ENCODE measurements at places on chromosomes 16 and 17.

GRCh38 chr17:9669551-9670008 is 24.3 kb downstream of the USP43 start:
- DNase-seq, result peak; percentile 57

GRCh38 chr16:28059841-28060575 is 3.5 kb downstream of the GSG1L start:
- DNase-seq, result no peak

DNA sequence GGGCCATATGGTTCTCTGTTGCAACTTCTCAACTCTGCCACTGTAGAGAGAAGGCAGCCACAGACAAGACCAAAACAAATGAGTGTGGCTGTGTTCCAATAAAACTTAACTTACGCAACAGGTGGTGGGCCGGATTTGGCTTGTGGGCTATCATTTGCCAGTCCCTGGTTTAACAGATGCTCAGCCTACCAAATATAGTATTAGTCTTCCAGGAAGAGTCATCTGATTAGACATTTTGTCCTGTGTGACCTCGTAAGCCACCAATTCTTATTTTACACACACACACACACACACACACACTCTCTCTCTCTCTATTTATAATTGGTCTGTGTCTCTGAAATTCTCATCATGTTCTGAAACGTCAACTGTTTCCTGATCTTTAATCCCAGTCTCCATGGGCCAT is 245.9 kb downstream of the XYLT1 start:
- DNase-seq, result peak; percentile 69

DNA sequence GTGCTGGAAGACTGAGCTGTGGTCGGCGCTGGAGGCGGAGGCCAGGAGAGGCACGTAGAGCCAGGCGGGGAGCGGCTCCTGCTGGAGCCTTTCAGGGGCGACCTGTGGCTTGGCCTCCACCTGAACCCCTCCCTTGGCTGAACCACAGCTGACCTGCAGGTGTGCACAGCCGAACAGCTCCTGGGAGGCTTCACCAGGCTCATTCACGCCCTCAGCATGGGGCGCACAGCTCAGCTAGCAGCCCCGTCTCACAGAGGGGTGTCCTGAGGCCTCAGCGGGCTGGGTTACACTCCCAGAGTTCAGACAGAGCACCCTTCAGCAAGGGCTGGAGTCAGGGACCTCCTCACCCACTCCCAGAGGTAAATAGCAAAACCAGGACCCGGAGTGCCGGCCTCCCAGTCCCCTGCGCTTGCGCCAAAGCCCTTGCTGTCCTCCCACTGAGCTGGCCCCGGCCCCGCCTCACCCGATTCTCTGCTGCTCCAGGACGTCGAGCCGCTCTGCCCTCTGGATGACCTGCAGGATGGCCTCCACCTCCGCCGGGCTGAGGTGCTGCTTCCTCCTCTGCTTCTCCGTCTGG is 31.7 kb downstream of the RPH3AL start:
- DNase-seq, result no peak

- no peak for DNase-seq
These were observed 8.4 kb upstream of the EXOC7 start for GRCh38 chr17:76111956-76112355.

DNA sequence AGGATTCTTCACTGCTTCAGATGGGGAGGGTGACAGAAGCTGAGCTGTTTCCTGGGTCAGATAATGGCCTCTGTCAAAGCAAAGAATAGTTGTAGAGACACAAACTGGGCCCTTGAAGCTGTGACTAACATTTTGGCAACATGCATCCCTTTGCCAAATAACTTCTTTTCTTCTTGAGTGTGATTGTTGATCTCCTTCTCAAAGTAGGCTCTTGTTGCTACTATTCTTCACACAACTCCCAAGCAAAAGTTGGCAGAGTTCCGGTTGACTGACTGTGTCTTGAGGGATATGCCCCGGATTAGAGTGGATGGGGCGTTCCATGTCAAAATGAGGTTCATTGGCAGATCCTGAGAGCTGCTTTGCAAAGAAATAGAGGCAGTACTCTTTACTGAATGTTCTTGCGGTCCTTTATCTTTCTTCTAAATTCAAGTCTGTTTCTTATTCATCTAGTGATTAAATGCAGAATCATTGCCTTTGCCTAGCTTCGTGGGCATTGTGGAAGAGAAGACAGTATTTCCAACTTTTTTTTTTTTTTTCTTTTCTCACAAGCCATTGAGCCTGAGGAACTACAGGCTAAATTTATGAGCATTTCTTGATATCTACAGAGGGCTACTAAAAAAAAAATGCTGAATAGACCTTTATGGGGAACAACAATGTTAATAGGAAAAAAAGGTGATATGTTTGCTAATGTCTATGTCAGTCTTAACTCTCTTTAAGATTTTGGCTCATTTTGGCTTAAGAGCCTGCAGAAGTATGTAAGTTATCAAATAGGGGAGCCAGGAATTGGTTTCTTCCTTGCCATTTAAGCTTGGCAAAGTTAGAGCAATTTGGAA is 5.8 kb downstream of the WIPF2 start:
- DNase-seq, result no peak

GRCh38 chr16:7014756-7015155 is 317.9 kb upstream of the RBFOX1 start:
- DNase-seq, result no peak

- no peak for DNase-seq
These were observed 1.6 kb upstream of the DHRS11 start for GRCh38 chr17:36590082-36590481.

- DNase-seq, result no peak
These were observed 2.4 kb downstream of the PPL start for GRCh38 chr16:4934591-4934990.

- peak; percentile 78 for DNase-seq
These were observed 10.0 kb downstream of the ATP5PD start for GRCh38 chr17:75036643-75037268.

GRCh38 chr17:2710803-2711607 is 559 bp downstream of the CLUH start:
- no peak for DNase-seq

- DNase-seq, result no peak
These were observed 76.5 kb upstream of the TNRC6C start for GRCh38 chr17:77882040-77882439.

- DNase-seq, result no peak
These were observed 146.4 kb upstream of the CHMP6 start for GRCh38 chr17:80845069-80845862.

DNA sequence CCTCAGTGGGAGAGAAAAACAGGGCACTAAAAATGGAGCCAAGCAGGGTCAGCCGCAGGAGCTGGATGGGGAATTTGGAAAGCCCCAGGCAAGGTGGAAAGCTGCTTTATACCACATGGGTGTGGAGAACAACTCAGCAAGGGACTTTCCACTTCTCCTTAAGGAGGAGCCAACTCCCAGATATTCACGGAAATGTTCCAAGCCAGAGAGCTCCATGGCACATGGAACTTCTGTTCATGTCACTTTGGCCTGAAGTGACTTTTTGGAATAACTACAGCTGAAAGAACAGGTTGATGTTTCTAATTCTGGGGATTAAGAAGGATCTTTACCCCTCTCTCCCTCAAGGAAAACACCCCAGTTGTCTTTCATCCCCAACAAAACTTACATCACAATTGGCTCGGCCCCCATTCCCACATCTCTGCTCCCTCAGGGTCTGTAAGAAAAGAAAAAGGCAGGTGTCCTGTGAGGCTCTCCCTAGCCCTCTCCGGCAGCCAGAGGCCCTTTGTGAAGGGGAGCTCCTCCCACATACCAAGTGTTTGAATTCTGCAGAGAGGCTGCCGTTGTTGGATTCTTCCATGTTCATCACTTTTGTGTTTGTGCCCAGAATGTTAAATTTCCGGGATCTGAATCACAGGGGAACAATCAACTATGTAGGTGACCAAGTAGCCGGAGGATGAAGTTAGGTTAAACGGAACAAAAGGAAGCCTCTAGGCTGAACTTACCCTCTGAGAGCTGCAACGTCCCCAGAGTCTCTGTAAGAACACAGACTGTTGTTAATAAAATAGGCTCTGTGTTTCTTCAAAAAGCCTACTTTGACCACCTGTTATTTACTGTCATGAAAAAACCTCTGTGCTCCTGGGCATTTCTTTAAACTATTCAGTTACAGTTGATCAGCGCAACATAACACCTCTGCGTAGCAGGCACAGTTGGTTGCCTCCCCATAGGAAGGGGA is 41.0 kb downstream of the STAT5A start:
- DNase-seq, result peak; percentile 43

DNA sequence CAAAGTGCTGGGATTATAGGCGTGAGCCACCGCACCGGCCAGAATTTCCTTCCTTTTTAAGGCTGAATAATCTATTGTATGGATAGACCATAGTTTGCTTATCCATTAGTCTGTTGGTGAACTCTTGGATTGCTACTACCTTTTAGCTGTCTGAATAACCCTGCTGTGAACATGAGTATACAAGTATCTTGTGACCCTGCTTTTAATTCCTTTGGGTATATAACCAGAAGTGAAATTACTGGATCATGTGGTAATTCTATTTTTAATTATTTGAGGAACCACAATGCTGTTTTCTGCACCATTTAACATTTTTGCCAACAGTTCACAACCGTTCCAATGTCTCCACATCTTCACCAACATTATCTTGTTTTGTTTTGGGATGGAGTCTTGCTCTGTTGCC is 4.6 kb upstream of the OTOA start:
- DNase-seq, result no peak

- no peak for DNase-seq
These were observed 108.8 kb downstream of the IRX5 start for GRCh38 chr16:55039511-55039910.

DNA sequence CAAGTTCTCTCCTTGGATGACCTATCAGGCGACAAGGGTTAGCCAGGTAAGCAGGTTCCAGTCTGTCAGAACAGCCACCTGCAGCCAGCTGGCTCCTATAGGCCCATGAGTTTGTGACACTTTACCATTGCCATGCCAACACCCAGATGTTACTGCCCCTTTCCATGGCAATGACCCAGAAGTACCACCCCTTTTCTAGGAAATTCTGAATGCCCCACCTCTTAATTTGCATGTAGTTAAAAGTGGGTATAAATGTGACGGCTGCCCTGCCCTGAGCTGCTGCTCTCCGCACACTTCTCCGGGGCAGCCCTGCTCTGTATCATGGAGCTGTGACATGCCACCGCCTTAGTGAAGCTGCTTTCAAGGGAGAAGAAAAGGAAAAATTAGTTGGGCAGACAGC is 10.0 kb upstream of the SECTM1 start:
- no peak for DNase-seq

DNA sequence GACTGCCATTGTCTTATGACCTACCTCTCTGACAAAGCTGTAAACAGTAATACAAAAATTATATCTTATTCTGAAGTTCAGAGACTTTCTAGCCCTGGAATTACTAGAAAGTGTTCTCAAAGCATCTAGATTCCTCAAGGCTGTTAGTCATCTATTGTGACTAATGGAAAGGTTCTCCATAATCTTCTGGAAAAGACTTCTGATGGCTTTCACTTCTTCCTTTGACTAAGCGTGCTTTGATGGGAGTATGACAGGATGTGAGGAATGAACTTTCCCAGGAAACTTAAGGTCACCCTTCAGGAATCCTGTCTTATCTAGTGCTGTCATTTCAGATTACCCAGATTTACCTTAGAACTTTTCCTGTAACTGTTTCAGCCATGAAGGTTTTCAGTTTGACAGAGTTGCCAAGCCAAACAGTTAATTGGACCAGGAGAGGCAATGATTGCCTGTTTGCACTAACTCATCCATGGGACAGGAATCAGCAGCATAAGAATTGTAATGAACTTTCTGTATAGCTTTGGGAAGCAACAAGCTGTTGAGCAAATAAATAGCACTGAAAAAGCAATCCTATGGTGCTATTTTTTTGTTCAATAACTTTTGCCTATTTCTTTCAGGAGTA is 43.5 kb downstream of the AP2B1 start:
- DNase-seq, result no peak

DNA sequence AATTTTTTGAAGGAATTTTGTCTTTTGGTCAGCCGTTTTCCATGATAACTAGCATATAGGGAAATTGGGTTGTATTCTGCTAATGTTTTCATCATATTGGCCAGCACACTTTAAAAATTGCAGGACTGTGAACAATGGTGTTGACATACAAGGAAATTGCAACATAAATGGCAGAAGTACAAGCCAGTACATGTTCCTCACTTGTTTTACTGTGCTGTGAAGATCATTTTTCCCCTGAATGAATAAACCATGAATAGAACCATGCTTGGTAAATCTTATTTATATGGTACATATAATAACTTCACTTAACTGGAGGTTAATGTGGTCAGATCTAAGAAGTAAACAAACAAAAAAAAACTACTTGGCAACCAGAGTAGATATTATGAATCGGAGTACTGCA is 22.8 kb downstream of the OMG start:
- peak; percentile 46 for DNase-seq

- no peak for DNase-seq
These were observed 17.0 kb upstream of the NTN1 start for GRCh38 chr17:9004132-9004960.

DNA sequence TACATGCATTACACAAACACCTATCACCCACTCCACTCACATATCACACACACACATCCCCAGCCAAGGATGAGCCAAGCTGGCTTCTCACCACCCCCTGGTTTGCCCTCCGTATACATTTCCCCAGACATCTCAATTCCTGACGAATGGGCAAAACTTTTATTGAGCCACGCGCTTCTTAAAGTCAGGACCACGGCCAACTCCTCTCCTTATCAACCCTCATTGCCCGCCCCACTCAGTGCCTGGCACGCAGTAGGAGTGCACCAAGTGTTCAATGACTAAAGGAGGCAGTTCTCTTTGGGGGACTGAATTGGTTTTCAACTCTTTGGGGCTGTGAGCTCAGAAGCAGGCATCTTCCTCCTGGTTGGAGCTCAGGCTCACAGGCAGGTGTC is 22.5 kb upstream of the C16orf78 start:
- no peak for DNase-seq

DNA sequence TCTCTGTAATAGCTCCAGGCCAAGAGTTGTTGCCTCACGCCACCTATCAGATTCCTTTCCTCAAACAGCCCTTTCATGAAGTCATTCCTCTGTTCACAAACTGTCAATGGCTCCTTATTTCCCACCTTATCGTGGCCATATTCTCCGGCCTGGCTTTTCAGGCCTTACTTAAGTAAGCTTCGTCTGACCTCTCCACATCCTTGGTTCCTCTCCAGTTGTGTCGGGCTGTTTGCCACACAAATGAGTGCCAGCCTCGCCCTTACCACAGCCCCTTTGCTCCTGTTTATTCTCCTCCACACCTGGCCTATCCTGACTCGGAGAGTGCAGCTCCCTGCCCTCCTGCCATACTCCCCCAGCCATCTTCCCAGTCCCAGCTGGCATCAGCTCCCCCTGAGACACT is 2.0 kb downstream of the TP53I13 start:
- DNase-seq, result no peak

- DNase-seq, result peak; percentile 87
These were observed at the start of gene MPHOSPH6 for GRCh38 chr16:82169861-82170845. MPHOSPH6 (minus strand) TSS chr16:82170224; CDS start chr16:82170175, 49 bp downstream.

GRCh38 chr17:61247439-61247838 is 152.2 kb upstream of the TBX2 start:
- no peak for DNase-seq

DNA sequence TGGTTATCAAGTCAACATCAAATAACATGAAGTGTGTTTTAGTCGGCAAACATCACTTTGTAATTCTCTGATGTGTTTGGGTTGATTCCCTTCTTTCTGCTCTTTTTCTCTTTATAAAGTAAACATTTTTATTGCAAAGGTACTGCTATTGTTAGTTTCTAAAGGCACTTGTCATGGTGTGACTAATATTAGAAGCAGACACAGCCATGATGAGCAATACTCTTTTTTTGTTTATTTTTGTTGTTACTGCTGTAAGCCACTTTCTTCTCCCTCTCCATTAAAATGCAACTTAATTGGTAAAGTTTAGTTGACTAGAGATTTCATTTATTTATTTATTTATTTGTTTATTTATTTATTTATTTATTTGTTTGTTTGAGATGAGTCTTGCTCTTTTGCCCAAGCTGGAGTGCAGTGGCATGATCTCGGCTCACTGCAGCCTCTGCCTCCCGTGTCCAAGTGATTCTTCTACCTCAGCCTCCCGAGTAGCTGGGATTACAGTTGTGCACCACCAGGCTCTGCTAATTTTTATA is 424.7 kb downstream of the WWOX start:
- DNase-seq, result no peak
